CD4-positive, alpha-beta memory T cell (primary cell): ENCODE measurements at places on chromosomes 5 and 9. TPM values are rescaled to one million over a fixed set of nuclear protein-coding genes. Genes with fewer than 3 reads are reported as not detected.

GRCh38 chr5:166909926-166910325 lies 1381.5 kb upstream of the WWC1 start:
- DNase-seq = no peak

DNA sequence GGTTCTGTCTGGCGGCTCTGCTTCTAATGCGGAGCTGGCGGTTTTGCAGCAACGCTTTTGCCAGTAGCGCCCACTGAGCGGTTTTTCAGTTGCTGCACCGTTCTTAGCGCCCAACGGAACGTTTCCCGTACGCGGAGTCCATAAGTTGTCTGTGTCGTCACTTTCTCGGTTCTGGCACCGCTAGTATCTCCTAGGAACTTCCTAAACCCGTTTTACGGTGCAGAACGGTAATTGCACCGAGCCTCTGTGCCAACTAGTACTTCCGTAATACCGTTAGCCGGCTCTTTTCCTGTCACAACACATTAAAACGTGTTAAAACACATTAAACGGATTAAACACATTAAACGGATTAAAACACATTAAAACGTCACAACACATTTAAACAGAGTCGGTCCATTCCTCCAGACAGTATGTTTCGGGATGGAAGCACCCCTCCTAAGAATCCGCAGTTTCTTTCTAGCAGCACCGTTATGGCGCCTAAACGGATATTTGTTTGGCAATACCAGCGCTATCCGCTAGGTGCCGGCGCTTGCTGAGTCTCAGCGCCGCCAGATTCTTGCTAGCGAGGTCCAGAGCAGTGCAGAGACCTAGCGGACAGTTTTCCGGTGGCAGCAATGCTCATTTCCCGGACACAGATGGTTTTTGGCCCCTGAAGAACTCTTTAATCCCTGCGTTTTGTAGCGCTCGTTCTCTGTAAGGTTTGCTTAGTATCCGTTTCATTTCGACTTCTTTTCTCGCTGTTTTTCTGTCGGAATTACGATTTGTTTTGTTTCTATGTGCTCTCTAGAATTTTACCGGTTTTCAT lies 45.4 kb downstream of the ANXA2R start:
- peak; percentile 88 for DNase-seq

DNA sequence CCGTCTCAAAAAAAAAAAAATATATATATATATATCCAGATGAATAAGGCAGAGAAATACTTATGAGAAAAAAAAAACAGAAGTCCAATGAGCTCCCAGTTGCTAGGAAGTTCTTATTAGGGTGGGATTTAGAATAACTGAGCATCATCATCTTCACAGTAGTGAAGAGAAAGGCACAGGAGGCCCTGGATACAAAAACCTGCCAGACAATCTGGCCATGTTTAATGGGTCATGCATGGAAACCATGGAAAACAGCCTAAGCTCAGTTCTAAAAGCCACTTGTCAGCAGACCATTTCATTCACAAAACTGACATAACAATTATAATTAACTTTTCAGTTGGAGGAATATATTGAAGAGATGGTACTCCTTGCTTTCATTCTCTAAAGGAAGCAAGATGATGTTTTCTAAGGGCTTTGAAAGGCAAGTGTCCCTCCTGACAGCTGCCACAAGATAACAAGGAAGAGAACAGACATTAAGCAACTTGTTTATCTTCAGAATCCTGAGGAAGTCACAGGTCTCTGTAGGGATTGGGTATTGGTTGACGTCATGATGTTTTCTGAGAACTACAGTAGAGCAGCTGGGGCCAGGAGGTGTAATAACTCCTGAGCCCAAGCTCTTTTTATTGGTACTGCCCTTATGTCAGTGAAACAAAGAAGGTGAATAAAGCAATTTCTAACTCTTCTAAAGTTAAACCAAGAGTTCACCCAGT lies 463.1 kb downstream of the DMAC1 start:
- DNase-seq = no peak

- no peak for DNase-seq
Measured at GRCh38 chr5:133863857-133864585, 104.4 kb downstream of the C5orf15 start.

DNA sequence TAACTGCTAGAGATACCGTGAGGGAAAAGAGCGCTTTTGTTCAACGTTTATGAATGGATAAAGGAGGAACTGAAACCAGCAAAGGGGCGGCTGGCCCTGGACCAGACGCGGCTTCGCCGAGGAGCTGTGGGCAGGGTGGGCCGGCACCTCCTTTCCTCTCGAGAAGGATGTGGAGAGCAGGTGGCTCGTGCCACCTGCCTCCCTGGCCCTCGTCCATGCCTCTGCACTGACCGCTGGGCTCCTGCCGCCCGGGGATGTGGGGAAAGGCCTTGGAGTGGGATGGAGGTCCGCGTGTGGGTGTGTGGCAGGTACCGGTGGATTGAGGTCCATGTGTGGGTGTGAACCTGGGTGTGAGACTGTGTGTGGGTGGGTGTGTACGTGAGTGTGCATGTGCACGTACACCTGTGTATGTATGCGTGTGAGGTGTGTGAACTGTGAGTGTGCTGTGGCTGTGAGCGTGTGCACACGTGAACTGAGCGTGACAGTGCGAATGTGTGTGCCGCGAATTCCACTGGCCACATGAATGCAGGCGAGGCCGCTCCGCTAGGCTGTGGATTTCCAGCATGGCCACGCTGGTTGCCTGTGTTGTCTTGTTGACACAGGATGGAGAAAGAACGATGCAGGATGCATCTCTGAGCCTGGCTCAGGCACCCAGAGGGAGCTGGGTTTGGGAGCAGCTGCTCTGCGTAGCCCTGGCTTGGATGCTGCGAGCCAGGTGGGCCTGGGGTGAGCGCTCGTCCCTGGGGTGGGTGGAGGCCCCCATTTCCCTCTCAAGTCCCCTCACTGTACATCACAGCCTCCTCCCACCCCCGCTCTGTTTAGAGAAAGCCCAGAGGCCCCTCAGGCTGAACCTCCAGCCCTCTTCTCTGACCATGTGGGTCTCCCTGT lies 4.4 kb upstream of the CEP72 start:
- DNase-seq = no peak

- DNase-seq = no peak
Measured at GRCh38 chr9:32136700-32137339, 247.6 kb upstream of the ACO1 start.

The PCDHA6 gene
- not detected for total RNA-seq

- DNase-seq = no peak
Measured at GRCh38 chr9:21070906-21071305, 6.8 kb downstream of the IFNB1 start.

The CATSPER3 gene
- total RNA-seq = 1.8 TPM

DNA sequence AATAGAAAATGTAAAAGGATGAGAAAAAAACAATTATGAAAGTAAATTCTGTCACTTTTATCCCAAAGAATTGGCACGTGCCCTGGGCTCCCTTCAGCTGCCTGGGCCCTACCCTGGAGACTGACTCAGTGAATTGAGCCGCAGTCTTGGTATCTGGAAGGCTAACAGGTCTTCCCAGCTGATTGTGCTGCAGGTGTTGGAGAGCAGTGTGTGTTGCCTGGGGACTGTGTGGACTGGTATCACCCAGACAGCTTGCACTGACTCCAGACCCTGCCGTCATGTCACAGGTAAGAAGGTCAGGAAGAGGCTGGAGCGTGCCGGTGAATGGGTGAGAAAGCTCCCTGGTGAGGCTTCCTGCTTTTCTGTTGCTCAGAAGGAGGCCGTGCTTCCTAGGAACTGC lies 83.3 kb downstream of the AOPEP start:
- DNase-seq = no peak

- DNase-seq = no peak
Measured at GRCh38 chr5:43033841-43034590, 6.1 kb downstream of the ANXA2R start.

- DNase-seq = no peak
Measured at GRCh38 chr9:20297646-20298084, 324.6 kb downstream of the MLLT3 start.

DNA sequence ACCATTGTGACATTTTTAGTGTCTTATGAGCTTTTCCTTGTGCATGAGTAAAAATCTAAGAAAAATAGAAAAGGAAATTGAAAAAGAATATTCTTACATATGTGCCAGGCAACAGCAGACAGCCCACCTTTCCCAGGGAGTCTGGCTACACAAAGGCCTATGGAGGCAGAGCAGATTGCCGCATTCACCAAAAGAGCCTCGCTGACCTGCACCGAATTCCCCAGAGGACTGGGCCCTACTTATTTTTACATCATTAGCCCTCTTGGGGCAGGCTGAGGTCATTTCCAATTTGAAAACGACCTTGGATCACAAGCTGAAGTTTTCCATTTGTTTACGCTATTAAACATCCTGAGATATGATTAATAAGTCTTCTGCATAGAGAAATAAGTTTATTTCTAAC lies 66.2 kb upstream of the WDR41 start:
- no peak for DNase-seq

The PLPP7 gene
- not detected for total RNA-seq

DNA sequence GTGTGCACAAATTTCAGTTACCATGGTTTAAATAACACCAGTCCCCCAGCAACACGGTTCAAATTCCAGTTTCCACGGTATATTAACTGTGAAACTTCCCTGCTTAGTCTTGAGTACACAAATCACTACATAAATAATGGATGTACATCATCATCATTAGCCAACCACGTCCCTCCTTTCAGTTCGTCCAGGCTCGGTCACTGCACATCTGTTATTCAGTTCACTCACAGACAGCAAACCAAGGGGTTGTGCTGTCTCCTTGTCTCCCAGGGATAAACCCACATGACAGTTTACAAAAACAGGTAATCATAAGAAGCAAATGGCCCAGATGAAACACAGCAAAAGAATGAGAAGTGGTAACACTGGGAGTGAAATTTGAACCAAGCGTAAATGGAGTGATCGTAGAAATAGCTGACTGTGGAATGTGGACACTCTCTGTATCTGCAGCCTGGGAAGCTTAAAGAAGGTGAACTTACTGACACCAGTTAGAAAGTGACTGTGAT lies 61.0 kb upstream of the RAD23B start:
- no peak for DNase-seq

- DNase-seq = no peak
Measured at GRCh38 chr5:167244583-167244982, 1046.9 kb upstream of the WWC1 start.

DNA sequence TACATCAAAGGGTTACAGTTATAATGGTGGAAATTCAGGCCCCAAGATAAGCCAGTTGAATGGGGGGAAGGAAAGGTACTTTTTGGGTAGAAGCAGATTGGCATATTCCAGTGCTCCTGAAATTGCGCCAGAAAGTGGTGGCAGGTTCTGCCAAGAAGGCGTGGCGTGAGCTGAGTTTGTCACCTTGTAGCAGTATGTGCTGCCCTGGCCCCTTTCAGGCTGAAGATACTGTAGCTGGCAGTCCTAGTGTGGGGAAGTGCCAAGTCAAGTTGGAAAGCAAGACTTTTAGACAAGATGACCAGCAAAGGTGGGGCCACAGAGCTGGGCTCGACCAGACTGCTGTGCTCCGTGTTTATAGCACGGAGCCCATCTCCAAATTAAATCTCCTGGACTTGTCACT lies 133.6 kb upstream of the GLRA1 start:
- no peak for DNase-seq

The LCN2 gene
- total RNA-seq = not detected

- no peak for DNase-seq
Measured at GRCh38 chr9:20564650-20565049, 57.6 kb downstream of the MLLT3 start.

DNA sequence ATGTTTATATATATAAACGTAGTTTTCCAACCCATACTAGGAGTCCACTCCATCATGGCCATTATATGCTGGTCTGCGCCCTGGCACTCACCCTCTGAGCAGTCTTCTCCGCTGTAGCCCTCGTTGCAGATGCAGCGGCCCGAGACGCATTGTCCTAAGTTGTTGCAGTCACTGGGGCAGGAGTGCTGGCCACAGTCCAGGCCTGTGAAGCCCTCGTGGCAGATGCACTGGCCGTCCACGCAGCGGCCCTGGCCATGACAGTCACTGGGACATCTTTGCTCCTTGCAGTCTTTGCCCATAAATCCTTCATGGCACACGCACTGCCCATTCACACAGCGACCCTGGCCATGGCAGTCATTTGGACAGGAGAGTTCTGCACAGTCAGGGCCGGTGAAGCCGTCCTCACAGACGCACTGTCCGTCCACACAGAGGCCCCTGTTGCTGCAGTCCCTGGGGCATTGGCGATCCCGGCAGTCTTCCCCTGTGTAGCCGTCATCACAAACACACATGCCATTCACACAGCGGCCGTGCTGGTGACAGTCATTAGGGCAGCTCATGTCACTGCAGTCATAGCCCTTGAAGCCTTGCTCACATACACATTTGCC lies 32.1 kb downstream of the TNC start:
- no peak for DNase-seq

DNA sequence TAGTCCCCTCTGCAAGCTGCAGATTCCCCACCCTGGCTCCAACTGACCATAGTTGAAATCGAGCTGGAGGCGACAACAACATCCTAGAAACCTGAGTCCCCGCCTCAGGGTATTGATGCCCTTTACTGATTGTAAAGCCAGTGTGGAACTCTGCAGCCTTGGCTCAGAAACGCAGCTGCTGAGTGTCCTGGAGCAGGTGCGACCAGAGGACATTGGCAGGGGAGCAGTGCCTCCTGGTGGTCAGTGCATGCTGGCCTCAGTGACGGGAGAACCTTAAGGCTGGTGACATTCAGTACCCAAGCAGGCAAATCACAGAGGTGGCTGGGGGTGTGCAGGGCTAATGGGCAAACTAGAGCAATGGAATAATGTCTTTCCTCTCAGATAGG lies 20.4 kb upstream of the ZNF354B start:
- no peak for DNase-seq

The ADCY2 gene
- total RNA-seq = not detected

The DMGDH gene
- 0.49 TPM for total RNA-seq

The ZNF608 gene
- not detected for total RNA-seq

The TMEM252 gene
- not detected for total RNA-seq

- DNase-seq = no peak
Measured at GRCh38 chr5:180799902-180800801, 2.5 kb downstream of the MGAT1 start.

DNA sequence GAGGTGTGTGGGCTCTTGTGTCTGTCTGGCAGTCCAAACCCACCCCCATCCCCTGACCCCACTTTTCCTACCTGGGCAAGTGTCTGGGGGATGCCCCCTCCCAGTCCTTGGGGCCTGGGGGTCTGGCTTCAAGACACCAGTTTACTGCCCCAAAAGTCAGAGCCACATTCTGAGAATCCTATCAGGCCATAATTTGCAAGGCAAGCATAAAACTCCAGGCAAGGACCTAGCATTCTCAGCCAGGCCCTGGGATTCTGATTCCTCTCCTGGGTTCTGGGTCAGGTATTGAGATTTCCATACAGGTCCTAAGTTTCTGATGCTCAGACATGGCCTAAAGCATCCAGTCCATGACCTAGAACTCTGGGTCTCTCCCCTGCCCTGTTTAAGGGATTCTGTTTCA lies 33.3 kb downstream of the CXXC5 start:
- DNase-seq = no peak

DNA sequence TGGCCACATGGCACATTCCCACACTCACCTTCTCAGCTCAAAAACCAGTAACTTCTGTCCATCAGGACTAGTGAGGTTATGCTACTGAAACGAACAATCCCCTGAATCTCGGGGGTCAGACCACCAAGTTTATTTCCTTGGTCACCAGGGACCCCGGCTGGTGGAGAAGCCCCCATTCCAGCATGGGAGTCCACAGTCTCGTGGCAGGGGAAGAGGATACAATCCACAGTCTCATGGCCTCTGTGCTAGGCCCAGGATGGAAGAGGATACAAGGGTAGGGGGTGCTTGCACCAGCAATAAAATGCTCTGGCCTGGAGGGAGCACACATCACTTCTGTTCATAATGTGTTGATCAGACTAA lies 7.4 kb upstream of the CARD19 start:
- no peak for DNase-seq

The CMBL gene
- total RNA-seq = 1.9 TPM

- DNase-seq = no peak
Measured at GRCh38 chr5:60494635-60495034, 205.3 kb downstream of the DEPDC1B start.

GRCh38 chr9:86547571-86547970 lies 193.4 kb upstream of the TUT7 start:
- no peak for DNase-seq
